ENCODE measurements at places on chromosomes 1 and 21.

- DNase-seq: no peak
These were observed 80.0 kb upstream of the TNR start for GRCh38 chr1:175823406-175823805.

- no peak for DNase-seq
These were observed 138.6 kb downstream of the NRIP1 start for GRCh38 chr21:14926186-14926585.

DNA sequence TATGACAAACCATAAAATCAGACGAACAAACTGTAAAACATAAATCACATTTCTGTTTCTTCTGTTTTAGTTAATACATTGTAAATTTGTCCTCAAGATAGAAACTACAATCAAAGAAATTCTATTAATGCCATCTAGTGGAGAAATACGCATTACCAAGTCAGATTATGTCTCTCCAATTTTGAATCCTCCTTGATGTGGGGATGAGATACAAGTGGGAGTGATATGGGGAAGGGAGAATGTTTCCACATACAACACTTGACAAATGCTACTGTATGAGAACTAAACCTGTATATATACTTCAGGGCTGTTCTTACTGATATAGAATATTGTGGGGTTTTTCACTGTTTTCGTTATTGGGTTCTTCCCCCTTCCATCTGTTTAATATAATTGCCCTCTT is 2.6 kb downstream of the HFM1 start:
- DNase-seq: no peak

GRCh38 chr1:177858332-177858821 is 111.5 kb downstream of the SEC16B start:
- no peak for DNase-seq

GRCh38 chr1:45403718-45404117 is 63.5 kb upstream of the MUTYH start:
- DNase-seq: no peak

GRCh38 chr1:174660476-174660875 is 212.7 kb downstream of the GPR52 start:
- no peak for DNase-seq

GRCh38 chr1:3246251-3246650 is 177.2 kb downstream of the PRDM16 start:
- DNase-seq: no peak

DNA sequence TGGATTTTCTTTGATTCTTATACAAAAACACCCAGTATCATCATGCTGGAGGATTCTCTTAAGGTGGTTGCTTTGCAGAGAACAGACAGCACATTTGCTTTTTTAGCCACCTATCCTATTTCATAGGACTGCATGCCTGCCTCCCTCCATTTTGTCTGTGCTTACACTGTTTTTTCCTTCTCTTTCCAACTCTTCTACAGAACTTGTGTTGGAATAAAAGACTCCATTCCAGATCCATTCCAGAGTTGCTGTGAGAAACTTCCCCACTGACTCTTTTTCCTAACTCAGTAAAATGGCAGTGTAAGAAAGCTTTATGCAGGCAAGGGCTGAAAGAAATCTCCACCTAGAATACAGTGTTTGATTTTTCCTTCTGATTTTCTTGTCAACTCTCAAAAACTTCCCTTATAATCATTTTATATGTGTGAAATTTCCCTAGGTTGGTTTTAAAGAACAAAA is 5.2 kb upstream of the ARID1A start:
- no peak for DNase-seq

- no peak for DNase-seq
These were observed 40.3 kb upstream of the SPOCD1 start for GRCh38 chr1:31856140-31856539.
